ENCODE measurements at places on chromosomes 12 and 14. TPM values are rescaled to one million over a fixed set of nuclear protein-coding genes. Genes with fewer than 3 reads are reported as not detected.

Gene ZDHHC22
- total RNA-seq, result not detected

Gene CLEC14A
- total RNA-seq, result not detected

Gene PYGL
- 48.3 TPM for total RNA-seq

Gene RERGL
- total RNA-seq, result not detected

Gene PHETA1
- 2.3 TPM for total RNA-seq

Gene SIX6
- total RNA-seq, result not detected

Gene EFS
- total RNA-seq, result 2.8 TPM

Gene KRT83
- not detected for total RNA-seq

Gene NEUROD4
- not detected for total RNA-seq

Gene SLC39A2
- not detected for total RNA-seq

Gene ATL1
- 0.96 TPM for total RNA-seq

Gene ENDOU
- total RNA-seq, result not detected

Gene DEGS2
- not detected for total RNA-seq

Gene ITGA5
- total RNA-seq, result 154 TPM

Gene TSPAN9
- total RNA-seq, result 37.6 TPM

Gene PA2G4
- 184 TPM for total RNA-seq

Gene IQSEC3
- total RNA-seq, result not detected

Gene PAPLN
- 1.6 TPM for total RNA-seq

Gene RNASE1
- 2.2 TPM for total RNA-seq

Gene CCDC177
- not detected for total RNA-seq

Gene PPP1CC
- 148 TPM for total RNA-seq

Gene AQP2
- not detected for total RNA-seq

Gene XRCC3
- total RNA-seq, result 22.4 TPM

Gene CISTR
- total RNA-seq, result not detected

Gene RD3L
- total RNA-seq, result not detected

Gene EMC9
- total RNA-seq, result 32.6 TPM

Gene CLEC9A
- total RNA-seq, result not detected

Gene ZBTB25
- total RNA-seq, result 8.3 TPM

Gene IRAK3
- 3.5 TPM for total RNA-seq

Gene GDF11
- total RNA-seq, result 1.6 TPM

Gene KRT6C
- not detected for total RNA-seq

Gene MYH6
- not detected for total RNA-seq

Gene CCDC197
- total RNA-seq, result not detected

Gene ASIC1
- total RNA-seq, result 0.24 TPM

Gene ULK1
- 3.0 TPM for total RNA-seq

Gene PTCSC3
- total RNA-seq, result not detected

Gene HSPB8
- total RNA-seq, result 2.9 TPM

Gene KRT82
- total RNA-seq, result not detected

Gene HOXC5
- 0.78 TPM for total RNA-seq

Gene DNAH10
- 0.10 TPM for total RNA-seq

Gene ANO4
- total RNA-seq, result 1.1 TPM

Gene CACNA1C
- 0.98 TPM for total RNA-seq

Gene TAS2R42
- not detected for total RNA-seq

Gene ACTN1
- 228 TPM for total RNA-seq

Gene TMPRSS12
- total RNA-seq, result not detected

Gene FSCB
- not detected for total RNA-seq

Gene RARG
- 11.1 TPM for total RNA-seq

Gene BIN2
- total RNA-seq, result not detected

Gene CPM
- 0.36 TPM for total RNA-seq

Gene SRGAP1
- 2.3 TPM for total RNA-seq

Gene HSPA2
- total RNA-seq, result 11.2 TPM

Gene FGF6
- total RNA-seq, result not detected

Gene MYBPC1
- not detected for total RNA-seq

Gene FAM186B
- total RNA-seq, result 0.29 TPM

Gene RAB35
- 16.6 TPM for total RNA-seq

Gene KRT5
- not detected for total RNA-seq

Gene PTGER2
- total RNA-seq, result 1.6 TPM

Gene KRT86
- 0.48 TPM for total RNA-seq

Measured in RPMI7951 (cell line).